Left ventricle myocardium inferior (tissue), 1 donor: ENCODE measurements at places on chromosomes 11 and 22.
A peak's percentile ranks its signal among the peaks of the same experiment; 100 is the strongest.

- no peak for DNase-seq
These were observed 203.1 kb upstream of the MPPED2 start for GRCh38 chr11:30789270-30789669.

GRCh38 chr11:102320679-102321078, 3.4 kb downstream of the BIRC3 start:
- no peak for DNase-seq

DNA sequence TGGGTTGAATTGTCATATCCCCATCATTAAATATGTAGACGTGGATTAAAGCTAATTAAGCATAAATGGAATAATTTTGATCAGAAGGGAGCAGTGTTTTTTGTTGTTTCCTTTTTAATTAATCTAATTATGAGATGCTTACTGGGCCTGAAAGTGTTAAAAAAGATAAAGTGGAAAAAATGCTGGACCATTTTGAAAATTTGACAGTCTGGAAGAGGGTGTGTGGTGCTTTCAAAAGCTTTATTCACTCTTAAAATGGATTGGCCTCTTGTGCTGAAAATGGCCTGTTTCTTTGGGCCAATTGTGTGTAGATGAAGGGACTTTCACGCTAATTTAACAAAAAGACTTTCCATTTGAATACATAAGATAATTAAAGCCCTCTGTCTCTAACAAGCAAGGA, 1.8 kb downstream of the TNRC6B start:
- no peak for DNase-seq

GRCh38 chr22:42500161-42500835, 19.3 kb downstream of the RRP7A start:
- peak; percentile 82 for DNase-seq

DNA sequence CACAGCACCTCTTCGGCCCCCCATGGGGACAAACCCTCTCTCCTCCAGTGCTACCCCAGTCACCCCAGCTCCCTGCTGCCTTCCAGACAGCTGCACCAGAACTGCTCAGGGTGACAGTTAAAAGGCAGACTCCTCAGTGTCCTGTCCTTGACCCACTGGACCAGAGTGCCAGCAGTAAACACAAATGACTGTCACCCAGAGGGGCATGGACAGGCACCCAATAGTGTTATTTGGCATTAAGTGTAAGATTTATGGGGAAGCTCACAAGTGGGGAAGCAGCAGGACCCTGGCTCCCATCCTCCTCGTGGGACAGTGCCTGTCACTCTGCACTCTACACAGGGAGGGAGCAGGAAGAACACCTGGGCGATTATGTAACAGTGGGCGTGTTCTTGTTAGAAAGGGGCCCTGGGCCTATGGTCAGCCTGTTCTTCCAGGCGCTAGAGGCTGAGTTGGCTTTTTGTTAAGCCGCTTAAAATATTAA, 5.0 kb downstream of the RPS19BP1 start:
- DNase-seq, result no peak

DNA sequence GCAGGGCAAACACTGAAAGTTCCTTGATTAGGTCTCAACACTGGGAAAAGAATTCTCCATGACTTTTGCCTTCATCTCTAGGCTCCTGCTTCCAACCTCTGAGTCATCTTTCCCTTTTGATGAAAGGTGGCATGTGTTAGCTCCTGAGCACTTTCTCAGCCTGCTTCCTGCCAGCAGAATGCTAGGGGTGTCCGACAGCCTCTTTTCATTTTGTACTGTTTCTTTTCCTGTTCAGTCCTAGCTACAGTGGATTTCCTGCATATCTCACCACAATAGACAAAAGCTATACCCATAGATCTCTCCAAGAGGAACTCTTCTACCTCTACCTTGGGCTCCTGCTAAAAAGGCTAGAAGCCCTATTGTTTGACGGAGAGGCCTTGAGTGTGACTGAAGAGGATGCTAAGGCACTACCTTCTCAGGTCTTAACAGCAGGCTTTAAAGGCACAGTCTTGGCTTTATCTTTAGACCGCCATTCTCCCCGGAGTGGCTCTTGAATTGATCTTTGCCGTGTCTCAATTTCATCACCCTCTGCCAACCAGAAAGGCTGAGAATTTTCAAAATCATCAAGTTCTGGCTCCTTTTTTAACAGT, 145.5 kb downstream of the RBFOX2 start:
- DNase-seq, result no peak

DNA sequence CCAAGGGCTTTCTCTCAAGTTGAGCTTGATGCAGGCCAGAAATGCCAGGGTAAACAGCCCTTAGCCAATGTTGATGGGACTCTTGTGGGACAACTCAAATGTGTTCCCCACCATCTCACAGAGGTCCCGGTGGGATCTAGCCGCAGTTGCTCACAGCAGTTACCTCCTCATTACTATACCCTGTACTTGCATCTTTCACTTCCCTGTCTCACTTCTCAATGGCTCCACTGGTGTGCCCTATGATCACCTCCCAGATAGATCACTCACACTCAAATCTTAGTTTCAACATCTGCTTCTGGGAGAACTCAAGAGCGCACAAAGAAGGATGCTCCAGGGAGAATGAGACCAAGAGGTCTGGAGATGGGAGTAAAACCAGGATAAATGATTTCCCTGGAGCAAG, 47.0 kb downstream of the RCN1 start:
- DNase-seq, result no peak

DNA sequence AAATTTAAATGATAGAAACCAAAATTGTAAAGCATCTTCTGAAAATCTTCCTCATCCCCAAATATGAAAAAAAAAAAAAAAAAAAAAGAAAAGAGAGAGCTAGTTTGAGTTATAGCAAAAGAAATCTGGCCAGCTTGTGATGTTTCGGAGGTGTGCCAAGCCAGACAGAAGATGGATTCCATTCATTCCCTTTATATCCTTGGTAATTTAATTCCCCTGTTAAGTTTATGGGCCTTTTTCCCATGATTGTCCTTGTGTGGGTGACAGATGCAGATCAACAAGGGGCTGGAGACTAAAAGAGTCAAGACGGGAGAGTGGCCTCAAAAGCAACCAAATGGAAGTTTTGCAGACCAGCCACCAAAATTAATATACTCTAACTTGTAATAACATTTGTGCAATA, 47.6 kb upstream of the PARVA start:
- no peak for DNase-seq

- DNase-seq, result no peak
These were observed 421.6 kb downstream of the METTL15 start for GRCh38 chr11:28529540-28530410.

DNA sequence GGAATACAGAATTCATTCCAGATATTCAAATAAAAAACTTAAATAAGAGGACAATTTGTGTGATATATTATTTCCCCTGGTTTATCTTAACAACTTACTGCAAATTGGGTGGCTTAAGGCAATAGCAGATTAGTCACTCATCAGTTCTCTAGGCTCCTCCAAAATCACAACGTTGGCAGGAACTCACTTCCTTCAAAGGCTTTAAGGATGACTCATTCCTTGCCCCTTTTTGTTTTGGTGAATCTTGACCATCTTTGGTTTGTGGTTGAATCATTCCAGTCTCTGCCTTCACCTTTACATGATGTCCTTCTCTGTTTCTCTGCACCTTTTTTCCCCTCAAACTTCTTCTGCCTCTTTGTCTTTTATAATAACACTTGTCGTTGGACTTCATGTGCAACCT, 3.4 kb downstream of the OR10AG1 start:
- no peak for DNase-seq

GRCh38 chr22:48738204-48738980, 1089.3 kb downstream of the BRD1 start:
- DNase-seq, result no peak

DNA sequence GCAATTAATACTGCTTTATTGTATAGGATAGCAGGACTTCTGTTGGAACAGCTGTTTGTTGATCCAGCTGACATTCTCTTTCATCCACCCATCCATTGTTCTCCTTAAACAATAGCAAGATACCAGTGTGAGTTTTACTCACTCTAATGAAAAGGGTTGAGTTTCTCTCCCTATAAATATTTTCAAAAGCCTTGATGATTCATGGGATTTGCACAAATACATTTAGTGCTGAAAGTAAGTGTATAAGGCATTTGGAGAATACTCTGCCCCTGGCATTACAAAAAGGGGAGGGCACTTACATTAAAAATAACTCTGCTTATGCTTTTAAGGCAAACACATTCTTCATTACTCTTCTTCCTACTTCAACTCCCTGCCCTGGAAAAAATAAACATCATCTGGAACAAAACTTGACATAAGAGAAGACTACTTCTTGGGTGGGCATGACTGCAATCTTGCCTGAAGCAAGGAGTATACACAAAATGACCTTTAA, 634.9 kb downstream of the METTL15 start:
- no peak for DNase-seq

DNA sequence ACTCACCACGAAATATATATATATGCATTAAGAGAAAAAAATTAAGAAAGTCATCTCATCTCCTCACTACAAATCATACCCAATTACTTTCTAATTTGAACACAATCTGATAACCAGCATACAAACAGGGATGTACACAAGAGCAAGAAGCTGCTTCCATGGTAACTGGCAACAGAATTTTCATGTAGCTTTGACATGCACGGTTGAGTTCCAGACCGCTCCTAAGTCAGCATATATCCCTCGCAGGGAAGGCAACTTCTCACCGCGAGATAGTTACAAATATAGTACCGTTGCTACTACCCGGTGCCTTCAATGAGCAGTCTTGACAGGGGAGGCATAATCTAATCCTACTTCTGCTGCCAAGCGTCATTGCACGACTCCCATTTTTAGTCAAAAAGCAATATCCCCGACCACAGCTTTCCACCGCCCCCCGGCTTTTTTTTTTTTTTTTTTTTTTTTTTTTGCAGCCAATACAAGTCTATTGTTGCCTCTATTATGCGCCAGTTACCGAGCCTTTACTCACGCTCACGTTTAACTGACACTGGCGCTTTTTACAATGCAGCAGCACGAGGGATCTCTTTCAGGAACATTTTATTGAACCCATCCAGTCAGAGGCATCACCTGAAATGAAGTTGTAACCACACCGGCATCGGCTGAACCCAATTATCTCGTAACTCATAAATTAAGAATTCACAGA, 2.2 kb downstream of the CADM1 start:
- no peak for DNase-seq

- no peak for DNase-seq
These were observed 29.1 kb downstream of the ZBED4 start for GRCh38 chr22:49882519-49883293.

- DNase-seq, result peak; percentile 36
These were observed 539 bp downstream of the EIF4ENIF1 start for GRCh38 chr22:31488988-31489617.

- DNase-seq, result no peak
These were observed 8.6 kb upstream of the JAM3 start for GRCh38 chr11:134060316-134060715.

DNA sequence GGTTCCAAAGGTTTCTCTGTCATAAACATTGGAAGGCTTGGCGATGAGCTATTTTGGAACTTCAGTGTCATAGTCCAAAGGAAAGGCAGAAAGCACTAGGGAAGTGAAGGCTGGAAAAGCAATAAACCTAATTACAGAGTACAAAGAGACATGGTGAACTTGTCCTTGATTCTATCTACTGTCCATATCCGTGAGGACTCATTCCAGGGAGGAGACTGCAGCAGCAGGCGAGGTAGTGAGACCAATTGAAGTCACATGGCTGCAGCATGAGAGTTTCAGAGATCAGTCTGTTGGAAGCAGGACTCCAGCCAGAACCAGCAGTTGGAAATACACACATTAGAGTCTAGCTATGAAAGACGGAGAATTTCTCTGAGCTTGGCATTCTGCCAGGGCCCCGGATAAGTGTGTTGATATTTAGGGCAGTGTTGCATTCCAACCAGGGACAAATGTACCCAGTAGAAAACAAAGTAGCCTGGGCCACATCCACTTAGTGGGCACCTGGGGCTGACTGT, 54.1 kb upstream of the ARHGAP42 start:
- peak; percentile 68 for DNase-seq

- DNase-seq, result no peak
These were observed 1.5 kb upstream of the CD151 start for GRCh38 chr11:831118-831864.

DNA sequence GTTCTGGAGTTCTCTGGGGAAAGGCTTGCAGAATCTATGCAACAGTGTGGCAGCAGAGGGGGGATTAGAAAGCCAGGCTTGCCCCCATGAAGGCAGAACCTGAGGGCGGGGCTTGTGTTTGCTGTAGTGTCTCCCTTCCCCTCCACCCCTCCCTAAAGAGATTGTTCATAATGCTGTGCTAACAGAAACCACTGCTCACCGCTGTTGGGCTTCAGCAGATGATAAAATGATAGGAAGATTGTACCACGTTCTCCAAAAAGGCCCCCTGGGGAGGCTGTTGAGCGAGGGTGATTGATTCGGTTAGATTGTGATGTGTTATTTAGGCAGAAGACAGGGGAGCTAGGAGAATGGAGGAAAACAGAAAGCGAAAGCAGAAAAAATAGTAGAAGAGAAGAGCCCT, 215.2 kb upstream of the NCAM1 start:
- DNase-seq, result no peak

- peak; percentile 51 for DNase-seq
These were observed 1.6 kb upstream of the PHLDA2 start for GRCh38 chr11:2930704-2931419.

GRCh38 chr22:29041408-29041807, 20.2 kb downstream of the C22orf31 start:
- no peak for DNase-seq

DNA sequence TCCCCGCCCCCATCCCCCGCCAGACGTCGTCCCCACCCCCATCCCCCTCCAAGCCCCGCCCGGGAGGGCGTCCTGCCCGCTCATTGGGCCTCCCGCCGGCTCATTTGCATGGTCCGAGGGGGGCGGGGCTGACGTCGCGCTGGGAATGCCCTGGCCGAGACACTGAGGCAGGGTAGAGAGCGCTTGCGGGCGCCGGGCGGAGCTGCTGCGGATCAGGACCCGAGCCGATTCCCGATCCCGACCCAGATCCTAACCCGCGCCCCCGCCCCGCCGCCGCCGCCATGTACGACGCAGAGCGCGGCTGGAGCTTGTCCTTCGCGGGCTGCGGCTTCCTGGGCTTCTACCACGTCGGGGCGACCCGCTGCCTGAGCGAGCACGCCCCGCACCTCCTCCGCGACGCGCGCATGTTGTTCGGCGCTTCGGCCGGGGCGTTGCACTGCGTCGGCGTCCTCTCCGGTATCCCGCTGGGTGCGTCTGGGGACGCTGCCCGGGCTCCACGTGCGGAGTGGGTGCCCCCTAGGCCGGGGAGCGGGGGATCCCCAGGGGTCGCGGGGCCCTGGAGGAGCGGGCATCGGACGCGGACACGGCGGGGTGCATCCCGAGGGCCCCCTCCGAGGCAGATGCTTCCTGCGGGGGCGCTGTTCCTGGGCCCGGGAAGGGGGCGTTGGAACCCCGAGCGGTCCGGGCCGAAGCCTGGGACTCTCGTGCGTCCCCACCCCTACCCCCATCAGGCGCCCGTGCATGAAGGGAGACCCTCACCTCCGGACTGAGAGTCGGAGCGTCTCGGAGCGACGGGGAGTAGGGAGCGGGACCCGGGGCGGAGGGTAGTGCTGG, at the start of gene PNPLA3:
Gene PNPLA3, plus strand, starts transcription at position 175 of the 834 bp plus-strand sequence. Its CDS starts 107 bp downstream, at position 282.
- peak; percentile 91 for DNase-seq

GRCh38 chr11:75931124-75931523, 116.1 kb downstream of the UVRAG start:
- no peak for DNase-seq

DNA sequence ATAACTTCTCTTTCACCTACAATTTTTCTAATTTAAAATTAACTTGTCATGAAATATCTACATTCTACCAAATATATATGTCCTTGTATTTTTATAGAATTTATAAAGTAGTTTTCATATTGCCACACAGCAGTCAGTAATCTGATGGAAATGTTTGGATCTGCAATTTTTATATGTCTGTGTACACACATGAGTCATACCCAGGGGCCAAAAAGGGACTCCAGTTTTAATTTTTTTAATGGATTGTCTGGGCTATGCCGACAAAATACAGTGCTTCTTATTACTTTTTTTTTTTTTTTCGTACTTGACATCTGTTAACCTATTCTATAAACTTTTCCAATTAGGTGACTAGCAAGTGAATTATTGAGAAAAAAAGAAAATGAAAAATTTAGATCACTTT, 6.3 kb downstream of the GUCY1A2 start:
- DNase-seq, result no peak
